Activated CD4-positive, alpha-beta memory T cell treated with anti-CD3 and anti-CD28 coated beads for 36 hours (primary cell): ENCODE measurements at places on chromosomes 12 and 14. TPM values are rescaled to one million over a fixed set of nuclear protein-coding genes. Genes with fewer than 3 reads are reported as not detected.

DNA sequence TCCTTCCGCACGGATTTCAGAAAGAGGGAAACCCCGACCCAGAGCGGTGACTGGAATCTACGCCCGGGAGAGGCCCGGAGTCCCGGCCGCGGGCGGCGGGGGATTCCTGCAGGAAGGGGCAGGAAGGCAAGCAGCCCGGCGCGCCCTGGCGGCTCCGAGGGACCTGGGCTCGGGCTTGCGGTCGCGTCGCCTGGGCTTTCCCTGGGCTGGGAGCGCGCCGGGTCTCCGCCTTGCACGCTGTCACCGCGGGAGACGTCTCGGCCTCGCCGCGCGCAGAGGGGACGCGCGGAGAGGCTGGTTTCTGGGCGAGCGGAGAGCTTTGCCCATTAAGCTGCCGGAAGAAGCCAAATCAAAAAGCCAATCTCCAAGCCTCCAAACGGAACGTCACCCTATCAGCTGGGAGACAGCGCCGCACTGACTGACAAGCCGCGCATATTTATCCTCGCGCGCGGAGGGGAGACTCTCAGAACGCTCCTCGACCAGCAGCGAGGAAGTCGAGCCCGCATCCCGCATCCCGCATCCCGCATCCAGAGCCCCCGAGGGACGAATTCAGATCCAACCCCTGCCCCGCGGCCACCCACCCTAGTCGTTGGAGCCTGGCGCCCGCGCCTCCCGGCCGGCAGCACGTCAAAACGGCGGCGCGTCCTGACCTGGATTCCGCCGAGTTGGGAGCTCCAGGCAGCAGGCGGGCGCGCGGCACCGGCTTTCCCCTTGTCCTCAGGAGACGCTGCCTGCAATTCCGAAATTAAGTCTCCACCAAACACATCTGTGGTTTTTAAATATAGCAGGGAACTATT lies at the start of gene SLC8A3:
Gene SLC8A3 (minus strand): TSS at position 293 of the 797 bp plus-strand sequence. CDS start 20,529 bp downstream, outside the sequence.
- peak; percentile 40 for DNase-seq

- DNase-seq: no peak
Observed at GRCh38 chr14:95147597-95147996, 9.7 kb downstream of the DICER1 start.

GRCh38 chr14:67674480-67675218 lies at the start of gene VTI1B:
VTI1B (minus strand) TSS chr14:67674632; CDS start chr14:67674489, 143 bp downstream.
- DNase-seq: peak; percentile 79

- no peak for DNase-seq
Observed at GRCh38 chr14:99883866-99884650, 90.8 kb downstream of the EML1 start.

GRCh38 chr12:53985692-53985993 lies 697 bp downstream of the HOXC10 start:
- no peak for DNase-seq

MIA2 gene
- 24.1 TPM for total RNA-seq

LAG3 gene
- 169 TPM for total RNA-seq

MRPS35 gene
- total RNA-seq: 50.2 TPM
